ENCODE measurements at places on chromosomes 5 and 9. TPM values are rescaled to one million over a fixed set of nuclear protein-coding genes. Genes with fewer than 3 reads are reported as not detected.

IQGAP2 gene
- total RNA-seq = not detected

DNA sequence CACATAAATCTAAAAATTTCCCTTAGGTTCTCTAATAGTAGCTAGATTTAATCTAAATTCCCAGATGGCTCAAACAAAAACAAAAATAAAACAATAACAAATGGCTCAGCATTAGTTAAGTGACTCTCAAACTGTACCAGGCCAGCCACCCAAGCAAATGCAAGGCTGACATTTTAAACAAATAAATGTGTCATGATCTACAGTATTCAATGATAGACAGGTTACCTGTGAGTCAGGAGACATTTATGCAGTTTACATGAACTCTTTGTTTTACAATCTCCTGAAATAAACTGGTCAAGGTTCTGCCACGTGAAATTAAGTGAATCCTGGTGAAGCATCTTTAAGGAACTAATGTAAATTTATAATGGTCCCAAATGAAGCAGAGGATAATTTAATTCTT, 580.2 kb upstream of the PTPRD start:
- DNase-seq = no peak

FCN2 gene
- total RNA-seq = not detected

GRCh38 chr5:169702693-169703481, 65.8 kb downstream of the DOCK2 start:
- no peak for DNase-seq

DNA sequence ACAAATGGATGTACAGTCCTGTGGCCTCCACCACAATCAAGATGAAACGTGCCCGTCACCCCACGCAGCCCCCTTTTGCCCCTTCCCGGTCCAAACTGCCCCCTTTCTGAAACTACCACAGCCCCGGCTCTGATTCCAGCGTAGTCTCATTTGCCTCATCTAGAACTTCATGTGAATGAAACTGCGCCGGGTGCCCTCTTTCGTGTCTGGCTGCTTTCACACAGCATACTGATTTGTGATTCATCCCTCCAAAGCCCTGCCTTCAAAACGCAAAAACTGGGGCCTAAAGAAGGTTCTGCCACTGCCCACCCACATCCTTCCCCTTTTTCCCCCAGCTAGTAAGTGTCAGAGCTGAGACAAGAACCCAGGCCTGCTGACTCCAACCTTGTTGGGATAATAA, 31.5 kb upstream of the NCS1 start:
- DNase-seq = no peak

KCNV2 gene
- total RNA-seq = not detected

Data from myocyte (in vitro differentiated cells).